Hepatocyte (in vitro differentiated cells): ENCODE measurements at places on chromosomes 4 and X. TPM values are rescaled to one million over a fixed set of nuclear protein-coding genes. Genes with fewer than 3 reads are reported as not detected.

GRCh38 chr4:60857130-60857753 is 342.9 kb upstream of the ADGRL3 start:
- no peak for DNase-seq

GRCh38 chr4:115233600-115233999 is 120.2 kb upstream of the NDST4 start:
- no peak for DNase-seq

The CLNK gene
- not detected in 2 replicates for total RNA-seq

The POLN gene
- total RNA-seq: 2.0 and 3.9 TPM in 2 replicates

DNA sequence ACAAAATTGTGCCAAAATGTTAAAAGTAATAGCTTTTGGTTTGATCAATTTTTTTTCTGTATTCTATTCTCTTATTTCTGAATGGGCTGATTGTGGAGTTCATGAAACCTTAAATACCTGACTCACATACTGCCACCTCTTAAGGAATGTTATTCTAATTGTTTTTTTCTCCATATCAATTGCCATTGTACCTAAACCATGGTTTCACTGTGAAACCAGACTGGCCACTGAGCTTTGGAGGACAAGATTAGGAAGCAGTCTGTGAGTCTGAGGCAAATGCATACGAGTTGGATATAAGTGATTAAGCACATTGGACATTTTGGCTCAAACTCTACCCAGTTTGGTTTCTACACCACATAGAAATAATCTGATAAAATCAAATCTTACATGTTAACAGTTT is 184.0 kb downstream of the IQCM start:
- no peak for DNase-seq

DNA sequence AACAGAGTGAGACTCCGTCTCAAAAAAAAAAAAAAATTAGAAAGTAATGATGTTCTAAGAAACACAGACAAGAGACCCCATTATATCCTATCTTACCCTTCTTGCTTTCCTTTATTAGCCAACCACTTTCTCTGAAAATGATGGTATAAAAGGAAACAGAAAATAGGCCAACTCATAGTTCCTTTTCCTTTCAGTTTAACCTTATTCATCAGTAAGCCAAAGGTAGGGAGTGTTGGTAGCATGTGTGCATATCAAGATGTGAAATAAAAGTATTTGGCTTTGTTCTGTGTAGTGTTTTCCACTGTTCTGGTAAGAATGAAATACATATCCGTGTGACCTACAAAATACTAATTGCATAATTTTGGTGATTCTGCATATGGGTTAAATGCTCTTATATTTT is 266.6 kb downstream of the ZNF674 start:
- DNase-seq: no peak

DNA sequence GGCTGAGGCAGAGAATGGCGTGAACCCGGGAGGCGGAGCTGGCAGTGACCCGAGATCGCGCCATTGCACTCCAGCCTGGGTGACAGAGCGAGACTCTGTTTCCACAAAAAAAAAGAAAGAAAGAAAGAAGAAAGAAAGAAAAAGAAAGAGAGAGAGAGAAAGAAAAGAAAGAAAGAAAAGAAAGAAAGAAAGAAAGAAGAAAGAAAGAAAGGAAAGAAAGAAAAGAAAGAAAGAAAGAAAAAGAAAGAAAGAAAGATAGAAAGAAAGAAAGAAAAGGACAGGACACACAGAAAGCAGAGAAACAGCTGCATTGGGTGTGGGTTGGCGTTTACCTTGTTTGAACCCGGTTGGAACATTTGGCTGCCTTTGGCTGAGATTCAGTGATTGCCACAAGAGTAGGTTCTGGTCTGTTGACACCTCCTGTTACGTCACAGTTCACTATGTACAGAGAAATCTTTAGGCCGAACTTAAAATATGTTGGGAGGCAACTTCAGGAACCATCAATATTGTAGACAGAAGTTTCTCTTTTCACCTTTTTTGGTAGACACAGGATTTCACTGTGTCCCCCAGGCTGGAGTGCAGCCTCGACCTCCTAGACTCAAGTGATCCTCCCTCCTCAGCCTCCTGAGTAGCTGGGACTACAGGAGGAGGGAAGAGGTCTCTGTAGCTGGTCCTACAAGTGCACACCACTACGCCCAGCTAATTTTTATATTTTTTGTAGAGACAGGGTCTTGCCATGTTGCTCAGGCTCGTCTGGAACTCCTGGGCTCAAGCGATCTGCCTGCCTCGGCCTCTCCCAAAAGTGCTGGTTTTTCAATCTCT is 16.3 kb upstream of the PLCXD1 start:
- DNase-seq: peak; percentile 49

The MAGED4B gene
- 30.6 and 31.9 TPM in 2 replicates for total RNA-seq

GRCh38 chr4:149306537-149306936 is 509.1 kb downstream of the IQCM start:
- no peak for DNase-seq

GRCh38 chrX:112839856-112840255 is 775 bp downstream of the AMOT start:
- DNase-seq: no peak

GRCh38 chr4:87974856-87975462 is 555 bp upstream of the SPP1 start:
- DNase-seq: no peak

DNA sequence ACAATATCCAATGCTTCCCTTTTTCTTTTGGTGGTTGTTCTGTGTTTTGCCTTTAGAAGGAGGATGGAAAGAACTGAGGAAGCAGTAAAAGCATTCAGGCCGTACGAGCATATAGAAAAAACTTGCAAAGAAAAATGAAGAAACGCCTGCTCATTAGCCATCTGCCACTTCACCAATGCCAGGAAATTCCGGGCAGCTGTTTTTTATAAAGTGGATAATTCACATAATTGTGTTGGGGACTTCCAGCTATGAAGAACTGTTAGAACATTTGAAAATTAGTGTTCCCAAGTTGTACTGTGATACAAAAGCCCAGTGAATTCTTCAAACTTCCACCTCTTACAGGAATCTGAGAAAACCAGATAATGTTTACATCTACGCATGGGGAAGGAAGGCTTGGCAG is 11.7 kb downstream of the RELL1 start:
- DNase-seq: no peak

DNA sequence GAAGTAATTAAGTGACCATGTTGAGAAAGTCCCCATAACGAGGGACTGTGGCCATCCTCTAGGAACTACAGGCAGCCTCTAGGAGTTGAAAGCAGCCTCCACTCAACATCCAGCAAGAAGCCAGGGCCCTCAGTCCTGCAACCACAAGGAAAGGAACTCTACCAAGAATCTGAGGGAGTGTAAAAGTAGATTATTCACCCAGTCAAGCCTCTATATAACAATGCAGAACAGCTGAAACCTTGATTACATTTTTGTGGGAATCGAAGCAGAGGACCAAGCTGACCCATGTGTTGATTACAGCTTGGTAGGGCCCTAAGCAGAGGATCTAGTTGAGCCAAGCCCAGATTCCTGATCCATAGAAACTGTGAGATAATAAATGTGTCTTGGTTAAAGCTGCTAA is 17.1 kb downstream of the RPS6KA6 start:
- no peak for DNase-seq

DNA sequence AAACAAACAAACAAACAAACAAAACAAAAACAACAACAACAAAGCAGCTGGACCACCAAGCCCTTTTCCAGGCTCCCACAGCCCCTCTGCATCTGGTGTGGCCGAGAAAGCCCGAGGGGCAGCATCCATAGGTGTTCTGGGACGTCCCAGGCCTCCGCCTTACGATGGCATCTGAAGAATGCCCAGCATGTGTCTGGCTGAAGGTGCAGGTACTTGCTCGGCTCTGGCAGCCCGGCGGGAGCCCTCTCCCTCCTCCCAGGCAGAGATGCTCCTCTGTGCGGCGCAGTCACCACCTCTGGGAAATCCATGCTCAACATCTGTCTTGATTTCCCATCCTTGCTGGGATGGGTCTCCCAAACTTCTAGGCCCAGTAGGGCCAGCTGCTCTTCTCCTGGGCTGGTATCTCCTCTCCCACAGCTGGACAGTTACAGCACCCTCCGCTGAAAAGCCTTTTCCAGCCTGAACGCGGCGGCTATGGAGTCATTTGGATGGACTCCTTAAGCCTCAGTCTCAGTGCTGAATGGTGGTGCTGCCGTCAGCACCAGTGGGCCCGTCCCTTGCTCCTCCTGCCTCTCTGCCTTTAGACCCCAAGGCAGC is 4.3 kb downstream of the PSAPL1 start:
- peak; percentile 56 for DNase-seq

- DNase-seq: no peak
Measured at GRCh38 chr4:123510659-123511058, 114.1 kb downstream of the SPRY1 start.

GRCh38 chr4:122602277-122603142 is 18.4 kb downstream of the IL21 start:
- DNase-seq: peak; percentile 44

- no peak for DNase-seq
Measured at GRCh38 chrX:1468250-1468772, 15.6 kb upstream of the ASMTL start.

- DNase-seq: no peak
Measured at GRCh38 chr4:143282211-143282707, 54.4 kb upstream of the GAB1 start.

- no peak for DNase-seq
Measured at GRCh38 chrX:107467271-107467670, 17.8 kb downstream of the FRMPD3 start.

The CXCL11 gene
- not detected in 2 replicates for total RNA-seq

GRCh38 chr4:140135529-140136088 is 18.4 kb downstream of the MAML3 start:
- DNase-seq: peak; percentile 57

DNA sequence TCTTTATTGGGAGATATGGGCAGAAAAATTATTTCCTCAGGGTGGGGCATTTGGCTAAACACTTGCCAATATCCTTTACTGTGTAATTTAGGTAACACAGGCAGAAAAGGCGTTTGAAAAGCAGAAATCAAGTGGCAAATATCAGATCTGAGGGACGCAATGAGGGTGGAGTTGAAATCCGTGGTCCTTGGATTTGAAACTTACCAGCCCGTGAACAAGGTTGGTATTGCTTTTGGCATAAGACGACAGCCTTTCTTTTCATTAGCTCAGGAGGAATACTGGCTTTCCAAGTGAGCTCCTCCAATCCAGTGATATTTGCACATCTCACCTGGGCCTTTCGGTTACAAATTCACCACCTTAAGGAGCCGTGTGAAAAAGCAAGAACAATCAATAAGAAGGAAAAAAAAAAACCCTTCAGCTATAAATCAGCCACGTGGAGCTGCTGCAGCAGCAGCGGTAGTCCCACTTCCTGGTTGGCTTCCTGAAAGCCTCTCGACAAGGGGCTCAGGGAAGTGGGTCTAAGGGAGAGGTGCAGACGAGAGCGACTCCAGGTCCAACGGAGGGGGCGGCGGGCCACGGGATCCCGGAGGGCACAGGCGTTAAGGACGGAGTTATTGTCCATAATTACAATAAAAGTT is 734 bp upstream of the GALNT7 start:
- DNase-seq: peak; percentile 60

The TRIML1 gene
- not detected in 2 replicates for total RNA-seq
